ENCODE measurements at places on chromosomes 3 and 15. TPM values are rescaled to one million over a fixed set of nuclear protein-coding genes. Genes with fewer than 3 reads are reported as not detected.

DNA sequence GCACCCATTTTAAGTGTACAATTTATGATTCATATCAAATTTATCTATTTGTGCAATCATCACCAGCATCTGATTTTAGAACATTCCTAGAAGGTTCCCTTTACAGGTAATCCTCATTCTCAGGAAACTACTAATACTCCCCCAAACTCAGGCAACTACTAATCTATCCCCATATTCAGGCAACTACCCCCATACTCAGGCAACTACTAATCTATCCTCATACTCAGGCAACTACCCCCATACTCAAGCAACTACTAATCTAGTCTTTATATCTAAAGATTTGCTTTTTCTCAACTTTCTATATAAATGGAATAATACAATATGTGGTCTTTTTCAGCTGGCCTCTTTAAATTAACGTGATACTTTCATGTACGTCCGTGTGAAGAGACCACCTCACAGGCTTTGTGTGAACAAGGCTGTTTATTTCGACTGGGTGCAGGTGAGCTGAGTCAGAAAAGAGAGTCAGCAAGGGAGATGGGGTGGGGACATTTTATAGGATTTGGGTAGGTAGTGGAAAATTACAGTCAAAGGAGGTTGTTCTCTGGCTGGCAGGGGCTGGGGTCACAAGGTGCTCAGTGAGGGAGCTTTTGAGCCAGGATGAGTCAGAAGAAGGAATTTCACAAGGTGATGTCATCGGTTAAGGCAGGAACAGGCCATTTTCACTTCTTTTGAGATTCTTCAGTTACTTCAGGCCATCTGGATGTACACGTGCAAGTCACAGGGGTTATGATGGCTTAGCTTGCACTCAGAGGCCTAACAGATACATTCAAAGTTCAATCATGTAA is 1444.5 kb upstream of the CADM2 start:
- no peaks in the 10 kb centered on the region for H3K27me3 ChIP-seq
- 0 out of 2 replicates have a peak, but pooled peaks cover 2% of the 10 kb centered on the region for H3K36me3 ChIP-seq
- H3K4me1 ChIP-seq = peaks cover 4% of the 10 kb centered on the region
- peak; percentile 86 for DNase-seq
- peak overlapping the region; percentile 4 for H3K4me3 ChIP-seq

GRCh38 chr15:39181940-39182339 is 398.9 kb upstream of the THBS1 start:
- H3K4me1 ChIP-seq = no peaks in the 10 kb centered on the region
- no peak overlapping the region for H3K4me3 ChIP-seq
- no peaks in the 10 kb centered on the region for H3K36me3 ChIP-seq

DNA sequence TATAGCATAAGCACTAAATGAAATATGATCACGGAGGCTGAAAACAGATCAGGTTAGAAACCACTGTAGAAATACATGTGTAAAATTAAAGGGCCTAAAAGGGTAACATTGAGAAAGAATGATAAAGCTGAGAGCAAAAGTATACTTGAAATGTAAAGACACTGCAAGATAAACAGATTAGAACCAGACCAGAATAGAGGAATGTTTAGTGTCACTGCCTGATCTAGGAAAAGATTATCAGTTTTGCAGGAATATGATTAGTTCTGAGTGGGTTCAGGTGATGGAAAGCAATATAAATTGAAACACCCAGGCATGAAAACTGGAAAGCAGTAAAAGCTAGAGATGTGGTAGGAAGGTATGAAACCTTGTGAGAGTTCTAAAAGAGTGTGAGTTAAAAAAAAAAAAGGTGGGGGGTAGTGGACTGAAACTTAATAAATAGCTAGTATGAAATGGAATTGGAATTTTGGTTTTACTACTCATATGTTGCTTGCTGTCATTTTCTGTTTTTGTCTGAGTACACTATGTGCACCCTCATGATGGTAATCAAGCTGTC is 16.0 kb upstream of the C3orf38 start:
- no peaks in the 10 kb centered on the region for H3K27me3 ChIP-seq
- no peak overlapping the region for H3K27ac ChIP-seq
- DNase-seq = no peak

The ITIH1 gene
- not detected for total RNA-seq

DNA sequence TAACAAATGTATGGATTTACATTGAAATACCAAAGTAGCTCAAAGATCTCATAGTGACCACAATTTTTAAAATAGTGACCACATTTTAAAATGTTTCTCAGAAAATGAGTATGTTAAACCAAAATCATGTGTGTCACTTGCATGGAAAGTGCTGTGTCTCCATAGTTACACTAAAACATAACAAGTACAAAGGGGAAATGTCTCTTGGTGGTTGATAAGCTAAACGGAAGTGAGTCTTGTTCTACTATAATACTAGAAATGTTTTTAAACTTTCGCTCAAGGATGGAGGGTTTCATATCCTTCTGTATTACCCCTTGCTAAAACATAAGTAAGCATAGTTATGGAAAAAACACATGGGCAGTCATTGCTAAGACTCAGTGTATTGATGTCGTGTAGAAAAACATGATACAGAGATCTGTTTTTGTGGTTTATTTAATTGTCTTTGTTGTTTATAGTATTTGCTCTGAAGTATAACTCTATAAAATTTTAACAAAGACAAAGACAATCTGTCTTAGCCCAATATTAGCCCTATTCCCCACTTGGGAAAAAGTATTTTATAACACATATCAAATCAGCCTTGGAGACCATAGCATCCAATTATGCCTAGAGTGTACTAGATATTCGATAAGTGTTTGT is 27.0 kb upstream of the DENND4A start:
- no peaks in the 10 kb centered on the region for H3K27me3 ChIP-seq
- H3K4me3 ChIP-seq = no peak overlapping the region
- H3K4me1 ChIP-seq = no peaks in the 10 kb centered on the region
- no peak for DNase-seq

GRCh38 chr3:159266779-159267178 is 464.9 kb downstream of the MFSD1 start:
- no peaks in the 10 kb centered on the region for H3K27me3 ChIP-seq
- peak; percentile 75 for DNase-seq

GRCh38 chr15:52943746-52944145 is 153.6 kb upstream of the ONECUT1 start:
- no peaks in the 10 kb centered on the region for H3K36me3 ChIP-seq
- no peaks in the 10 kb centered on the region for H3K27me3 ChIP-seq
- H3K4me1 ChIP-seq = no peaks in the 10 kb centered on the region
- no peak for DNase-seq
- H3K4me3 ChIP-seq = no peak overlapping the region

Measured in H9 (cell line).